ENCODE measurements at places on chromosomes 7 and 10.

DNA sequence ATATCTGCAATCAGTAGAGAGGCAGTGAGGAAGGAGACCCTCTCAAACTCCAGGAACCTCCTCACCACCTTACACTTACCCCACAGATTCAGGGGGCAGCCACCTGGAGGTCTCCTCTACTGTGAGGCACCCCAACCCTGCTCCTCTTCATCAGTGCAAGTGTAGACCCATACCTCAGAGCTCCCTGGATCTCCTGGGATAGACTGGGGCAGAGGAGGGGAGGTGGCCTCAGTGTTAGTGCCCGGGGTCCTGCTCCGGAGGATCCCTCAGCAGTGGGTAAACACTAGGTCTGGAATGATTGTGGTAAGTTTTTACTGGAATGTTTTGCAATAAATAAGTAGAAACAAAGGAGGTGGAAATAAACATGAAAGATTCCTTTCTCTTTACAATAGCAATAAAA, 31.1 kb downstream of the ANTXRL start:
- DNase-seq, result no peak

DNA sequence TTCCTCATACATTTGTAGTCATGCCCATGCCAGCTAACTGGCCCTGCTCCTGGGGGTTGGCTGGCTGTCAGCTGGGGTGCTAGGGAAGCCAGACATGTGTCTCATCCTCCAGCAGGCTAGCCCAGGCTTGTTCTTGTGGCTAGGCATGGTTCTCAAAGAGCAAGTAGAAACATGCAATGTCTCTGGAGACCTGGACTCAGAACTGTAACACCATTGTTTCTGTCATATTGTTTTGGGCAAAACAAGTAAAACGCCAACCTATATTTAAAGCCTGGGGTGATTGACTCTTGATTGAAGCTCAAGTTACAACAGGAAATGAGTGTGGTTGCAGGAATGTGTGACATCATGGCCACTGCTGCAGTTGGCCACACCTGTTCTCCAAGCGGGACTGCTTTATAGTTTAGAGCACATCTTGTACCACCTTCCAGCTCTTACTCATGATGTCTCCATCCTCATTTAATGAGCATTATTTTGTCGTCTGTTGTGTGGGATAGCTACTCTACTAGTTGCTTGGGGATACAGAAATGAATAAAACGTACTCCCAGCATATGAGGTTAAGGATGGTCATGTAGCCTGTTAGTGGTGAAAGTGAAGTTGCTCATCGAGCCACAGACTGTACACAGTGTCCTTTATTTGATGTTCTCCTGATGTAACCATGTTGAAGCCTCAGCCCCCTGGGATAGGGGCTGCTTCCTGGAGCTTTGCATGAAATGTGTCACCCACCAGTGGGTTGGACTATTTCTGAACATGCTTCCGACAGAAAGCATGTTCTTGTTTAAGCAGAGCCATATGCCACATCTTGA, 168.4 kb downstream of the SORCS3 start:
- no peak for DNase-seq

GRCh38 chr10:43692051-43692825, 43.6 kb upstream of the ZNF32 start:
- DNase-seq, result peak; percentile 63

- DNase-seq, result no peak
These were observed 286.3 kb upstream of the CDC14C start for GRCh38 chr7:48638041-48638440.

- no peak for DNase-seq
These were observed 116.1 kb downstream of the GPR37 start for GRCh38 chr7:124649397-124650014.

DNA sequence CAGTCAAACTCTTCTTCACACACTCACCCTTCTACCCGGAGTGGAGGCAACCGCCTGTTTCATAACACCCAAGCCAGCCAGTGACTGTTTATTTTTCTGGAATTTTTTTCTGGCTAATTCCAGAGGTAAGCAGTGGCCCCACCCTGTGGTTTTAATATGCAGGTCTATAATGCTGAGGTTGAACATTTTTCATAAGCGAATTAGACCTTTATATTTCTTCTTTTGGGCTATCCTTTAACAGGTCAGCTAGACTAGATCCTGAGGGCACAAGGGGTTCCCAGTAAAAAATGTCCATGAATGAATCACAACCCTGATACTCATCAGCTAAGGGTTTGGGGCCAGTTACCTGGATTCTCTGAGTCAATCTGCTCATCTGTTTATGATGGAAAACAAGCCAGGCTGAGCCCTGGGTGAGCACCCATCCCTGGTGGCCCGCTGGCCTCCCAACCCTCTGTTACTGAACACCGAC, 76.2 kb downstream of the GRB10 start:
- no peak for DNase-seq

DNA sequence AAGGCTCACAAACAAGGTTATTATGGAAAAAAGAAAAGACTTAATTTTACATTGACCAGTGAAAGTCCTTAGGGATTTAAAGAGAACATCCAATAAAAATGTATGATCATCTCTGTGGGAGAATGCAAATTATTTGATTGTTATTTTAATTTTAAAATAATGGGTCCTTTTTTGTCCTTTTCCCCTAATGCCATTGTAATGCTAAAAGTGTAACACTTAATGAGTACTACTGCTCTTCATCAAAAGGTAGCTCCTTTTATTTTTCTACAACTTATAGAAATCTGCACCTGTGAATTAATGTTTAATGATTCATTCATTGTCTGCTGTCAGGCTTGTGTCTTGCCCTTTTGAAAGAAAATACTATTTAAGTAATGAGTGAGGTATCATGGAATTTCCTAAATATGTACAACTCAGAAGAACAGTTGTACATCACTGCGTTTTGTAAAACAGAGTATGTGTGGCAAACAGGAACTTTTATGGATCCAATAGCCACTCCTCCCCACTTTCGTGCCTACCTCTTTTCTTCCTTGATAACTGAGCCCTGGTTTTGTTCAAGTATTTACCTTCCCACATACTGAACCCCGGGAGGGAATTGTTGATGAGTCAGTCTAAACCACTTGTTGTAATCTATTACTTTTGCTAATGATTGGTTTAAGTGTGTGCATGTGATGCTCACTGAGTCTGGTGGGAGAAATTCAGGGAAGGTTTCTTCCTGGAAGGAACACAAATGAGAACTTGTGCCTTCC, 19.9 kb upstream of the TRUB1 start:
- no peak for DNase-seq

- no peak for DNase-seq
These were observed 152.5 kb downstream of the SORCS1 start for GRCh38 chr10:107011992-107012391.

DNA sequence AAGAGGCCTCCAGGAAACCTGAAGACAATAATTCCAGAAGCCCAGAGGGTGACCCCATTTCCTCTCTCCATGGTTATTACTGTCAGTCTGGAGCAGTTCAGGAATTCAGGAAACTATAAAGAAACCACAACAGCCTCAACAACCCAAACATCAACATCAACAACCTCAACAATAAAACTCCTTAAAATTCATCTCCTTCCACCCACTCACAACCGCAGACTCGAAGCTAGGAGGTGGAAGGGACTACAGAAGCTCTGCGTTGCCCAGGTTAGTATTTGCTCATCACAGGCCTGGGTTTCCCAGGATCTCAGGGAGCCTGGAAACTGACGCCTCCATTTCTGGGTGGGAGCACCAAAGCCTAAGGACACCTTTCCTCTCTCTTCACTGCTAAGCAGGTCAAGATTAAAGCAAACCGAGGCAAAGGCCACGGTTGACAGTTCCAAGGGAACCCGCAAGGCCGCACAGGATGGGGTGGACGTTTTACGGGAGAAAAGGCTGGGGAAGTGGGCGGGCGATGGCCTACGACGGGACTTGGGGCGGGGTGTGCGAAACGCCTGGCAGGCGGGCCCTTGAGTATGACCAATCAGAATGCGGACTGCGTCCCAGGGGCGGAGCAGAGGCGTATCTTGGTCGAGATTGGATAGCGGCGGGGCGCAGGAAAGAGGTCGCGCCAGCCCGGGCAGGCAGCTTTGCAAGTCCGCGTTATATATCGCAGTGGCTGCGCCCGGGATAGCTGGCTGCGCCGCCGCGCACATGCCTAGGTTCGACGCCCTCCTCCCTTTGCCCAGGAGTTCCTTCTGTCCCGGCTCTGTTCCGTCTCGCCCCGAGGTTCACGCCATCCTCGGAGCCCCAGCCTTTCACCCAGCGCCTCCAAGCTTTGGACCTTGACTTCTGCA, at the start of gene ELOVL3:
Gene ELOVL3, plus strand, starts transcription at position 654 of the 896 bp plus-strand sequence. CDS start 250 bp downstream, outside the sequence.
- DNase-seq, result peak; percentile 89

DNA sequence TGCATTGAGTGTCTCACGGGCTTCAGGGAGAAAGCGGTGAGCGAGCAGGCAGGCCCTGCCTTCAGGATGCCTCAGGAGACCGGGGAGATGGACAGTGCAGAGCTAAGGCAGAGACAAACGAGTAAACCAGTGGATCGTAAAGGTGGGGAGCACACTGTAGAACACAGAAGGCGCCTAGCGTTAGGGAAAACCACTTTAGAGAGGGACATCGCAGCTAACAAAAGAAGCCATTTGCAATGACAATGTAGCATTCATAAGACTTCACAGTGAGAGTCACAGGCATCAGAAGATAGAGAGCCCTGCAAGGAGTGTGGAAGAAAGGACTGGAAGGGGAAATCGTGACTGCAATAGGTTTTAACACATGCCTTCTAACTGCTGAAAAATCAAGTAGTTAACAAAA, 54.9 kb upstream of the TMEM273 start:
- no peak for DNase-seq

DNA sequence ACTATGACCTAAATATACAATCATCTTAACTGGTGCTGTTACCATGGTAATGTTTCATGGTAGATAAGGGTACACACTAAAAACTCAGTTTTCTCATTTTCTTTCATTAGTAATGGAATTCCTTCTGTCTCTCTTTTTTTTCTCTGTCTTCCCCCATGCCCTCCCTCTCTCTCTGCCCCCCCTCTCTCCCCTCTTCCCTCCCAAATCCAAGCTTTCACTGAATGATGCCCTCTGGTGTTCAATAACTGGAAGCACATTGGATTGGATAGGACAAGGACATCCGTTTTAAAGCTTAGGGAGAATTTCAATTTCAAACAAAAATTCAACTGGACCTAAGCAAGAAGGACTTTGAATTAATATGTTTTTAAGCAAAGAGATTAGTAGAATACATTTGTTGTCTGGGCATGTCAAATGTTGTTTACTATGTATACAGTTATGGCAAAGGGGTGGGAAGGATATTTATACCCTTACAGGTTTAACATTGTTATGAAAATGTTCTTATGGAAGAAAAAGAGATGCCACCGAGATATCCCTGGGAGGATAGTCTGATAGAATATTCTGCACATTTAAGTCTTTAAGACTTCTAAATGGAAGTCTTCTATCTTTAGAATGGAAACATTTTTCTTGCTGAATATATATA, 6.1 kb downstream of the CHRM2 start:
- DNase-seq, result no peak

- no peak for DNase-seq
These were observed 73.6 kb downstream of the AGK start for GRCh38 chr7:141624763-141625162.

DNA sequence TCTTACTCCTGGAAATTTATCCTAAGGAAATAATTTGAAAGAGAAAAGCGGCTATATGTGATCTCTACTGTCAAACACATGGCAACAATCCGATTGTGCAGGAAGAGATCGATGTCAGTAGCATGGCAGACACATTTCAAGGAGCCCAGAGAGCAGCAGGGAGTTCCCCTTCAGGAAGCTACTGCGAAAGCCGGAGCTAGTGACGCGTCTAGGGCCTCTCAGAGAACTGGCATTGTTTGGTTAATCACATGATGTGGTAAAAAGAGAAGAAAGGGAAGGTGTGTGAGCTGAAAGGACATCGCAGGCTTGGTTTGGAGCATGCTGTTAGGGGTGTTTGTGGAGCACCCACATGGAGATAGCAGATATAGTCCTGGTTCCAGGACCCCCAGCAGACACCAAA, 74.9 kb downstream of the BEND7 start:
- DNase-seq, result no peak

DNA sequence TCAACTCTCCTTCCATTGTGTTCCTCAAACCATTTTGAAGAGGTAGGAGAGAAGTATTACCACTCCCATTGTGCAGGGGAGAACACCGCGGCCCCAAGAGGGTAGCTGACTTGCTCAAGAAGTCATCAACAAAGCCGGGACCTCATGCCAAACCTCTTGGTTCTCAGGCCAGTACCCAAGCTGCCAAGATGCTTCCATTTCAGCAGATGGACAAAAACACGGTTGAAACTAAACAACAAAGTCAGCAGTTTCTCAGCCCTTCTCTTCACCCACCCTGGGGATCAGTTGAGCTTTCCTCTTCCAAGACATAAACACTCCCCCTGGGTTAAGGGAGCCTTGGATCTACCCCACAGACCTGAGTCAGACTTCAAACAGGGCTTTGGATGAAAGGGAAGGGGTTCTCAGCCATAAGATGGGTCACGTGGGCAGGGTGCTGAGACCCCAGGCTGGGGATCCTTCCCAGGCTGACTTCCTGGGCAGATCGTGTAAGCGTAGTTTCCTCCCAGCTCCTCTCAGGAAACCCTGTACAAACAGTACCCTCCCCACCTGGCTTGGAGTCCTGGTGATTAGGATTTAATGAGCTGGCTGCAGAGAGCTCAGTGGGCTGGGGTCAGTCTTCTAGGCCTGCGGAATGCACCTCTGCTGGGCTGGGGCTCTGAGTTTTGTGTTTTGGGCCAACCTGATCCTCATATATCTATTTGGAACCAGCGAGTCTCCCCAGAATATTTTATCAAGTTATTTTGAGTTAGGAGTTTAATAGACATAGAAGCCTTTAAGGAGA, 27.3 kb downstream of the EMX2 start:
- DNase-seq, result no peak

- DNase-seq, result no peak
These were observed 266.5 kb downstream of the GPR158 start for GRCh38 chr10:25441270-25441669.

GRCh38 chr10:76185471-76186301, 754.3 kb downstream of the LRMDA start:
- DNase-seq, result no peak

GRCh38 chr10:17648243-17649035, 4.5 kb downstream of the STAM start:
- no peak for DNase-seq

GRCh38 chr10:78559661-78560340, 509.0 kb upstream of the ZMIZ1 start:
- no peak for DNase-seq

DNA sequence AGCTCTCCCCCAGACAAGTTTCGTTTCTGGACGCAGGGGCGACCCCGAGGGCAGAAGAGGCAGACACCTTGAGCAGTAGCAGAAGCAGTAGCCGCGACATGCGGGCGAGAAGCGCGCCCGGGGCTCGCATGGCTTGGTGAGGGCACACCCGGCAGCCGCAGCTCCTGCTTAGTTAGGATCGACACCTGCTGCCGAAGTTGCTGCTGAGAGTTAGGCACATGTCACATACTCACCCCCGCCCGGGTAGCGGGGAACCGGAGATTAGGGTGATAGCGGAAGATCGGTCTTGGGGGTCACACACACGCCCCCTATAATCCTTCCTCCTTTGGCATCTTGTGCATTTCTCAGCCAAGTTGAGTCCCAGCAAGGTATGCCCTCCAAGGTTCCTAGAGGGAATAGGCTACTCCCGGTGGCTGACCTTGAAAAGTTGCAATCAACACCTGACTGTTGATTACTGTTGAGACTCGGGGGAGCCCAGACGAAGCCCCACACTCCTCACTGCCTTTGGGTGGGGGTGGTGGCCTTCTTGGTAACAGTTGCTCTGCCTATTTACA, 668 bp downstream of the GPR37 start:
- no peak for DNase-seq

All from stromal cell of bone marrow (primary cell).